ENCODE measurements at places on chromosomes 11 and 22.

DNA sequence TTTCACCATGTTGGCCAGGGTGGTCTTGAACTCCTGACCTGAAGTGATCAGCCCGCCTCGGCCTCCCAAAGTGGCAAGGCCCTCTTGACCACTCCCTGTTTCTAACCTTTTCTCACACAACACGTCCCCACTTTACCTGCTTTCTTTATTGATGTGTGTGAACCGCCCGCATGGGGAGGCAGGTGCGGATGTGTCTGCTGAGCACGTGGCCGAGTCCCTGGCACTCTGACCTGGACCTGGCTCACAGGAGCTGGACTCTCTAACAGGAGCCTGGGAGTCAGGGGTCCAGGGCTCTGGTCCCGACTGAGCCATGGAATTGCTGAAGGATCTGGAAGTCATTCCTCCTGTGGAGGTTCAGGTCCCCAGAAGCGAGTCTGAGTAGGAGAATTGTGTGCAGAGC is 40.0 kb downstream of the C11orf96 start:
- no peak for DNase-seq

GRCh38 chr11:72844356-72844755 is 30.1 kb downstream of the ATG16L2 start:
- no peak for DNase-seq

DNA sequence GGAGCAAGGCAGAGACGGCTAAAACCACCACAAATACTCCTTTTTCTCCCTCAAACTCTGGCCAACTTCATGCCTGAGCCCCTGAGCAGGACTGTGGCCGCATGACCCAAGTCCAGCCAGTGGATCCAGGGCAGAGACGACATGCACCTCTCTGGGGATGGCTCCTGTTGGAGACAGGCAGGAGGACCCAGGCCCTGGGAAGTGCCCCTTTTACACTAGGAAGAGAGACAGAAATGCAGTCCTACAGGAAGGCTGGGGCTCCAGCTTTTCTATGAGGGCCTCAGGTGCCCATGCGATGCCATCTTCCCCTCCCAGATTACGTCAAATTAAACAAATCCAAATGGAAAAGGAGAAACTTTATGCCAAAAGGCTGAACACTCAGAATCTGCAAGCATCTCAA is 498.0 kb downstream of the BRD1 start:
- no peak for DNase-seq

GRCh38 chr11:21511835-21512440 is 680.9 kb upstream of the ANO5 start:
- no peak for DNase-seq

DNA sequence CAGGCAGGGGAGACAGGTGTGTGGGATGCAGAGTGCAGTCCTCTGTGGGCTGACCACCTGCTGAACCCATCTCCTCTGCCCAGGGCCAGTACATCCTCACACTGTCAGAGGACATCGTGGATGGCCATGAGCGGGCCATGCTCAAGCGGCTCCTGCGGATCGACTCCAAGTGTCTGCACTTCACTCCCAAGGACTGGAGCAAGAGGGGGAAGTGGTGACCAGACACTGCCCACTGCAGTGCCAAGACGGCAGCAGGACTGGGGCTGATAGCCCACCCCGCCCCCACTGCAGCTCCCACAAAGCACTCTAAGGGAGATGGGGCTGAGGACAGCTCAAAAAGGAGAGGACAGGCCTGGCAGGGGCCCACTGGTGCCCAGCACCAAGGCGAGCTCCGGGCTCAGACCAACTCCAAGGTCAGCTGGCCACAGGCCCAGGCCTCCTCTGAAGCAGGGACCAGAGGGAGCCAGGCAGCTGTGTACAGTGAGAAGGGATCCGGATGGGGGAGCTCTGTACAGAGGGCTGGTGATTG is 1.6 kb downstream of the RNASEH2C start:
- DNase-seq, result no peak

All from effector CD8-positive, alpha-beta T cell (primary cell).